ENCODE measurements at places on chromosomes 5 and 9.

- DNase-seq, result no peak
Observed at GRCh38 chr9:102768002-102768401, 227.1 kb upstream of the CYLC2 start.

DNA sequence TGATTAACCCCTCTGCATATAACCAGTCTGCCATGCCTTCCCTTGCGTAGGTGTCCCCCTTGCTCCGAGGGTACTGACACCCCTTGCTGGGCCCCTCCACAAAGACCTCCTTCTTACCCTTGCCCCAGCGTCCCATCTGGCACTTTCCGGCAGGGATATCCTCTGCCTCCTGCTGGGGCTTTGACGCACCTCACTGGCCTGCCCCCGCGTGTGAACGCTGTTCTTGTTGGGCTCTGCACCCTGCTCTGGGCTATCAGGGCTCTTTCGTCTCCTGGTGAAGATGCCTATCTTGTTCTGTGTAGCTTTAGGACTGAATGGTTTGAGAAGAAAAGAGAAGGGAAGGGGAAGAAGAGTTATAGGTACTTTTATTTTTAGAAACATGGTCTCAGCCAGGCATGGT, 53.0 kb downstream of the SUB1 start:
- no peak for DNase-seq

DNA sequence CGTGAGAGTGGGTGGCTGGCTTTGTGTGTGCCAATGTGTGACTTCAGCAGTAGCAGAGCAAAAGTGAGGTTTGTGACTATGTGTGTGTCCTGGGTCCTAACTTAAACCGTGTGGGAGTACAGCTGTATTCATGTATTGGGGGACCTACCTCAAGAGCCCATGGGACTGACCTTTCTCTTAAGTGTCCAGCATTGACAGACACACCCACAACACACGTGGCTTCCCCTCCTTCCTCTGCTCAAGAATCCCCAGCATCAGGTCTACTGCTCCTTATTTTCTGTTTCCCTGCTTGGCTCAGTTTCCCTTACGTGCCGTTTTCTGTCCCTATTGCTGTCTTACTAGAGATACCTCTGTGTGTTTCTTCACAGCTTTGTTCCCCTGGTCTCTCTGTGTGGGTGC, 616 bp downstream of the IL11RA start:
- DNase-seq, result no peak

- DNase-seq, result no peak
Observed at GRCh38 chr9:133035669-133036068, 4.9 kb downstream of the GTF3C5 start.

DNA sequence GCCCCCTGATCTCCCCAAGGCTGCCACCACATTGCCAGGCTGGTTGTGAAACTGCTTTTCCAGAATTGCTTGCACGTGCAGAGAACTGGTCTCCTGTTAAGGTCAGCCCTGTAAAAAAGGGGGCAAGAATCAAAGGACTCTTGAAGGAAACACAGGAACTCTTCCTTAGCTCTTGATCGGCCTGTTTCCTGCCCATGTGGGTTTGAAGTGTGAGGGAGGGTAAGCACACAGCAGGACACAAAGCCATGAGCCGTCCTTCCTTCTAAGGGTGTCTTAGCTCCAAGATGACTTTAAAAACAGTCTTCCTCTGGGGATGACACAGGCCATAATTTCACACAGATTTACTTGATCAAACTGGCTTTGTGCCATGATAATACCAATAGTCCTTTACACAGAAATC, 36.1 kb downstream of the TEK start:
- no peak for DNase-seq

GRCh38 chr9:128159522-128159783, 612 bp upstream of the BBLN start:
- DNase-seq, result no peak

DNA sequence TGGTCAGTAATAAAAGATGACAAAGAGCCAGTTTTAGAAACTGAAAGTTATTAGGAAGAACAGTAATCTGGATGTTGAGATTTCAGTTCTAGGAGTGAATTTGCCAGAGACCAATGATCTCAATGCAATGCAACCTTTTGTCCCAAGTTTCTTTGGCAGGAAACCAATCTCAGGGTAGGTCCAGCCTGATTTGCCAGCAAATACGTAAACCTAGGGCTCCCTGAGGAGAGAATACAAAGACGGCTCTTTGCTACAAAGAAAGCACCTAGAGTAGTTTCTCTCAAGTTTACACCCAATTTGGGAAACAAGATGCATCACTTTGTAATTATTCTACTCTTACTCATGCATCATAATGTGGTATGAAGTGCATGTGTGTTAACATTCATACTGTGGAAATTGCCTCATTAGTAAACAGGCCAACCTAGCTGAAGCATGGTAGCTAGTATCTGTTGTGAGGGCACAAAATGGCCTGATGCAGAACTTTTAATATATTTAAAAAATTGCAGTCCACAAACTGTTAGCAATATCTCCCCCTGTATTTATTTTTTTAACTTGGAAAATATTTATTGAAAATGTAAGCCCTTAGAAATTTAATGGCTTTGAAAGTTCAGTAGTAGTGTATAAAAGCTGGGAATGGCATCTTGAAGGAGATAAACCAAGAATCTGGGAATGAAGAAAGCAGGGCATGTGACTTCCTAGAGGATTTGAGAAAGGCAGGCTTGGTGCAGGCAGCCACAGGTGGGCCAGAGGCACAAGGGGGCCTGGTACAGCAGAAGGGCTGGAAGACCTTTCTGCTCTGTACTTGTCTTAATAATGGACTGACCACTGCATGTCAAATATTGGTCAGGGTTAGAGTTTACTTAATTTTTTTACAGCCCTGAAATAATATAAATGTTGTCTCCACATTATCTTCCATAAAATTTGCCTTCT, 59.5 kb downstream of the MAST4 start:
- no peak for DNase-seq

GRCh38 chr5:62948301-62948700, 369.7 kb downstream of the LRRC70 start:
- DNase-seq, result no peak

DNA sequence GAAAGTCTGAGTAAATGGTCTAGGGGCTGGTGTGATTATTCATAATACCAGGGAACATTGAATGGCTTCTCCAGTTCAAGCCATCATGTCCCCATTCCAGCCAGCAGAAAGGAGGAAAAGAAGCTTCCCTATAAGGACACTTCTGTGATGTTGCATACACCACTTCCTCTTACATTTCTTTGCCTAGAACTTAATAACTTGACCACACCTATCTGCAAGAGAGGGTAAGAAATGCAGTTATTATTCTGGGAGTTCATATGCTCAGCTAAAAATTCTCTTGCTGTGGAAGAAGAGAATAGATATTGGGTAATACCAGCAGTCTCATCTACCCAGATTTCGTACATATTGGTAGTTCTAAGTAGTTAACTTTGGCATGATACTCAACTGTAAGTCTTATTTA, 166.1 kb downstream of the SLC28A3 start:
- DNase-seq, result no peak

DNA sequence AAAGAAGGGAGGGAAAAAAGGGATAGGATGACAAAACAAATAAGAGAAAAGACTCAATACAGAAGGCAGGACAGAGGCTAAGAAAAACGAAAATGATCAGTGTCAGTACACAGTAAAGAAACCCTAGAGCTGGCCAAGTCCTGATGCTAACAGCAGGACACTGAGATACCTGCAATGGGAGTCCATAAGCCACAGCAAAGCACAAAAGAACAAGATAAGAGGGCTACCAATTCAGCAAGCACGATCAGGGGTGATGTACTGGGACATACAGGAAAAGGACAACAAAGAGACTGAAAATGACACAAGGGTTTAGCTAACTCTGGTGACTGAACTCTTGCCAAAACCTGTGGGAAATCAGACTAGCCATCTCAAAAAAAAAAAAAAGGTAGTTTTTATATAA, 1072.6 kb upstream of the COX7C start:
- DNase-seq, result no peak

GRCh38 chr9:134315716-134316448, 10.4 kb upstream of the RXRA start:
- no peak for DNase-seq

GRCh38 chr5:143016777-143017516, 246.8 kb downstream of the ARHGAP26 start:
- peak; percentile 37 for DNase-seq

DNA sequence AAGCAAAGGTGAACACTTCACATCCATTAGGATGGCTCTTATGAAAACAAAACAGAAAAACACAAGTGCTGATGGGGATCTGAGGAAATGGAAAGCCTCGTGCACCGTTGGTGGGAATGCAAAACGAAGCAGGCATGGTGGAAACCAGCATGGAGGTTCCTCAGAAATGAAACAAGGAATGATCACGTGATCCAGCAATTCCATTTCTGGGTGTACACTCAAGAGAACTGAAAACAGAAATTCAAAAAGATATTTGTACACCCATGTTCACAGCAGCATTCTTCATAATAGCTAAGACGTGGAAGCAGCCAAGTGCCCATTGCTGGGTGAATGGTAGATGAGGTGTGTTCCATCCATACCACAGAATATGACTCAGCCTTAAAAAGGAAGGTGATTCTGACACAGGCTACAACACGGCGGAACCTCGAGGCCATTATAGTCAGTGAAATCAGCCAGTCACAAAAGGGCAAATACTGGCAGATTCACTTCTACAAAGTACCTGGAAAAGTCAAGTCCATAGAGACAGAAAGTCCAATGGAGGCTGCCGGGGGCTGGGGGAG, 87.2 kb upstream of the RAPGEF1 start:
- no peak for DNase-seq

DNA sequence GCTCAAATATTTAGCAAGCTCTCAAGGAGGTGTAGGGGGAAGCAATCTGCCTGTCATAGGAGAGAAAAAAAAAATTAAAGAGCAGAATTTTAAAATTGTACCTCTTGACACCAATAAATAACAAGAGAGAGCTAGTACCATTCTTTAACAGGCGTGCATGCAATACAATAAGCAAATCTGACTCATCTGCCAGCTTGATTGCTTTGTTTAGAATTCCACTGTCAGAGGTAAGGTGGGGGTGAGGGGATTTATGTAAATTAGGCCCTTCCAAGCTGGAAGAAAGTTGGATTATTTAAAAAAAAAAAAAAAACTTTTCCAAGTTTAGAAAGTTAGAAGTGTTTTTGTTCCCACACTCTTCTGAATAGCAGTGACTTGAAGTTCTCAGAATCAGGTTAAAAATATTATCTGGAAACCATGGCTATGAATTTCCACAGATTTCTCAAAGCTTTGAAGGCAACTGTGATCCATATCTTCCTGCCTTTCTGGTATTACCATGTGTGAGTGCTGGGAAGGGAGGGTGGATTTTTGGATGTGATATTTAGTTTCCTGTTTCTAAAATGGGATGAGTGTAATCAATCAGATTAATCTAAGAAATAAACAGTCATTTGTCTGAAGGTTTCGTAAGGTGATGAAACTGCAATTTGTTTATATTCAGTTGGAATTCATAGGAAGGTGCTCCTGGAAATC, 477.5 kb downstream of the TLE4 start:
- DNase-seq, result no peak

GRCh38 chr5:169413416-169413815, 112.5 kb upstream of the SLIT3 start:
- no peak for DNase-seq

DNA sequence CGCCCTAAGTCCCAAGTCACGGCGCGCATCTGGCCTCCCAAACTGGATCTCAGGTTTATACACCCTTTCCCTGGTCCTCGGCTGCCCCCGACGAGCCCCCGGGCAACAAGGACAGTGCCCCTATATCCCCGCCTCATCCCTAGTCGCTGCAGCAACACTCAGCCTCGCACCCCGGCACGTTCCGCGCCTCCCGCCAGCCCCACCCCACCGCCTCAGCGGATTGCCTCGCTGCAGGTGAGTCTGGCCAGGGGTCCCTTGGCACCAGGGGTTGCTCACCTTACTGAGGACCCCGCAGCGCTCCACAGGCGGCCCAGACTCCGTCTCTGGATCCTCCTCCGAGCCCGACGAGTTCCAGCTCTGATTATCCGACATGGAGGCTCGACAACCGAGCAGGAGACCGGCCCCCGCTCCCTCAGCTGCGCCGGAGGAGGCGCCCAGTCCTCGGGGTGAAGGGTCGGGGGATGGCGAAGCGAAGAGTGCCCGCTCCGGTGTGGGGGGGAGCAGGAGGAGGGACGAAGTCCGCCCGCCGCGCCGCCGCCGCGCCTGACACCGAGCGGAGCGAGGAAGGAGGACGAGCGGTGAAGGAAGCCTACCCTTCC, 494 bp downstream of the CERT1 start:
- no peak for DNase-seq

GRCh38 chr9:128969491-128969890, 22.0 kb downstream of the NUP188 start:
- DNase-seq, result no peak

- DNase-seq, result no peak
Observed at GRCh38 chr9:101486693-101487442, 46.8 kb upstream of the RNF20 start.

GRCh38 chr9:122572456-122572855, 10.7 kb downstream of the OR1L8 start:
- DNase-seq, result no peak

- no peak for DNase-seq
Observed at GRCh38 chr5:115907177-115907576, 55.1 kb upstream of the LVRN start.

DNA sequence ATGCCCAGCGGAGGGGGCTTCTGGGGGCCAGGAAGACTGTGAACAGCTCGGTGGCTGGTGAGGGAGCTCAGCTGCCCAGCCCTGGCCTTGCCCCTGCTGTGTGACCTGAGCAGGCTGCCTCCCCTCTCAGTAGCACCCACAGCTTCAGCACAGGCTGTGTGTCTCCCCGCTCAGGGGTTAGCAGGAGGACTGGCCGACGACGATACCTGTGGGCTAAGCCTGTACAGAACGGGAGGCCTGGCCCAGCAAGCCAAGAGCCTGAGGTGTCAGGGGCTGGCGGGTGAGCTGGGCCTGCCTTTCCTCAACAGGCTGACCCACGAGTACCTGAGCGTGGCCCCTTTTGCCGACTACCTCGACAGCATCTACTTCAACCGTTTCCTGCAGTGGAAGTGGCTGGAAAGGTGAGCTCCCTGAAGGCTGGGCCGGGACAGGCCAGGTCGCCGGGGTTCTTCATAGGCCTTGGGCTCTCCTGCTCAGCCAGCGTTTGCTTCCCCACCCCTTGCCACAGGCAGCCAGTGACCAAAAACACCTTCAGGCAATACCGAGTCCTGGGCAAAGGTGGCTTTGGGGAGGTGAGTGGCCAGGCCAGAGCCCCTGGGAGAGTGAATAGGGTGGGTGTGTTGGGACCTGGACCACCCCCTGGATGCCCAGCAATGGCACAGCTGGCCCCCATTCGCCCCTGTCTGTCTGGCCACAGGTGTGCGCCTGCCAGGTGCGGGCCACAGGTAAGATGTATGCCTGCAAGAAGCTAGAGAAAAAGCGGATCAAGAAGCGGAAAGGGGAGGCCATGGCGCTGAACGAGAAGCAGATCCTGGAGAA, 6.6 kb downstream of the GRK6 start:
- DNase-seq, result no peak

Measured in CD8-positive, alpha-beta T cell (primary cell).